ENCODE measurements at places on chromosomes 1 and 21.

GRCh38 chr1:158998781-158999161 lies 10.9 kb upstream of the IFI16 start:
- peak; percentile 76 for DNase-seq

GRCh38 chr1:85992791-85993190 lies 163.8 kb downstream of the COL24A1 start:
- peak; percentile 79 for DNase-seq

GRCh38 chr1:227759341-227760300 lies 24.4 kb downstream of the SNAP47 start:
- peak; percentile 64 for DNase-seq

DNA sequence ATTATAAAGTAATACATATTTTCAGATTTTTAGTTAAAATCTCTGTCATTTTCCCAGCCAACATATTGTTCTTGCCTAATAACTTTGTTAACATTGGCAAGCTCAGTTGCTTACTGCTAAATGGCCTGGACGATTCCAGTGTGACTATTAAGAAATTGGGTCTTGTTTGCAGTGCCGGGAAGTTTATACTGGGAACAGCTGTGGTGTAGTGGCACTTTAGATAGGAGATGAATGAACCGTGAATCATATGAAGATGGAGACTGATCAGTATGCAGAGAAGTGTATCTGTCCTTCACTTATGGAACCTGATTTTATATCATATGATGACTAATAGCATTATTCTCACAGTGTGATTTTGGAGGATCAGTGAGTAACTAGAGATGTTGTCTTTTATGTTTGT lies 3.3 kb downstream of the CHRM3 start:
- DNase-seq, result no peak

- DNase-seq, result no peak
These were observed 16.7 kb upstream of the LYST start for GRCh38 chr1:235883261-235883927.

DNA sequence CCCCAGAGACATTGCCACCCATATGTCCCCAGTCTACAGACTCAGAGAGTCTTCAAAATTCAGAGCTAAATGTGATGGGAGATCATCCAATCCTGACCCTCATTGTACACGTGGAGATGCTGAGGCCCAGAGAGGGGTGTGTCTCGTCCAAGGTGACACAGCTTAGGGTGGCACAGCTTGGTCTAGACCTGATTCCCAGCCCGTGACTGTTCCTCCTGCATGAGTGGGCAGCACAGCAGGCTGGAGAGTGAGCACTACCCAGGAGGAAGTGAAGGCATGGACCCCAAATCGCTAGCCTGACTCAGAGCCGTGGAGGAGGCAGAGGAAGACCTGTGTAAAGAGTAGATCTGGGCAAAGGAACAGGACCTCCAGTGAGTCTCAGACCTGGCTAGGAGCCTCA lies 16.4 kb downstream of the S100A7 start:
- no peak for DNase-seq

- no peak for DNase-seq
These were observed 6.7 kb upstream of the VSIG8 start for GRCh38 chr1:159869173-159869572.

DNA sequence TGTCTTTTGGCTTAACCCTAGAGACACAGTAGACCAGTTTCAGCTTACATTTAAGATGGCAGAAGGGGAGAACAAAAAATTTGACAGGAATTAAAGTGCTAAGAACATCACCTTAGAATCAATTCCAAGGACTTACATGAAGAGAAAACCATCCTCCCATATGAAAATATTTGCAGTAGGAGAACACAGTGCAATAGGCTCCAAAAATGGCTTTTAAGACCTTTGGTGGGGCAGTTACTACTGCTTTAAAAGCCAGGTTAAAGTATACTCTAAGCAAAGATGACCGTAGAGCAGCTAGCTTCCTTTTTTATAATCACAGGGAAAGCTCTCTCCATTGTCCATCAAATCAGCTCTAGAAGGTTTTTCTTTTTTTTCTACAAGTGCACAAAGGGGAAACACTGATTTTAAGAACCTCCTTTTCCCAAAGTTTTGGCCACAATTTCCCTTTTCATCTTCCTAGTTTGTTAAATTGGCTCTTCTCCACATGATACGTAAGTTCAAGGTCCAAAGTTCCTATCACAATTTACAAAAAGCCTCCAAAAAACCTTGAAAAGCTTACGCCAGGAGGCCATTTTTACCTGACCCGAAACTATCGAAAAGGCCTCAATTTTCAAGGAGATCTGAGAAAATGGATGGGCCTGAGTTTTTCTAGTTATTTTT lies 3.3 kb downstream of the TXNIP start:
- DNase-seq, result no peak

DNA sequence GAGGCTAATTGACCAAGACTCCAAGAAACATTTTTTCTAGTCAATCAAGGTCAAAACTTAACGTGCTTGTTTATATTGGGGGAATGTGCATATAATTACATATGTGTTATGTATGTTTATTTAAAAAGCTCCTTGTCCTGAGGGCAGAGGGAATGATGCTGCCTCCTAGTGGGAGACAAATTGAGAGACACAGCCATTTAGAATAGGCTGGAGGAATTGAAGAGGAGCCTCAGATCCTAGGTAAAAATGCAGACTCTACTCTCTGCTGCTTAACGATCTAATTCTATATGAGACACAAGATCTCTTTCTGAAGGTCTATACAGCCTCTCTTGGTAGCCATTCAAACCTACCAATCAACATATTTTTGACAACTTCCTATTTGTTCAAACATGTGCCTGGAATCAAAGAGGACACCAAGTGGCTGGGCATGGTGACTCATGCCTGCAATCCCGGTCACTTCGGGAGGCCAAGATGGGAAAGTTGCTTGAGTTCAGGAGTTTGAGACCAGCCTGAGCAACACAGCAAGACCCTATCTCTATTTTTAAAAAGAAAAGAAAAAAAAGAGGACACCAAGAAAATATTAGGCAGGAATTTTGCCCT lies 136.6 kb upstream of the ZNF648 start:
- no peak for DNase-seq

DNA sequence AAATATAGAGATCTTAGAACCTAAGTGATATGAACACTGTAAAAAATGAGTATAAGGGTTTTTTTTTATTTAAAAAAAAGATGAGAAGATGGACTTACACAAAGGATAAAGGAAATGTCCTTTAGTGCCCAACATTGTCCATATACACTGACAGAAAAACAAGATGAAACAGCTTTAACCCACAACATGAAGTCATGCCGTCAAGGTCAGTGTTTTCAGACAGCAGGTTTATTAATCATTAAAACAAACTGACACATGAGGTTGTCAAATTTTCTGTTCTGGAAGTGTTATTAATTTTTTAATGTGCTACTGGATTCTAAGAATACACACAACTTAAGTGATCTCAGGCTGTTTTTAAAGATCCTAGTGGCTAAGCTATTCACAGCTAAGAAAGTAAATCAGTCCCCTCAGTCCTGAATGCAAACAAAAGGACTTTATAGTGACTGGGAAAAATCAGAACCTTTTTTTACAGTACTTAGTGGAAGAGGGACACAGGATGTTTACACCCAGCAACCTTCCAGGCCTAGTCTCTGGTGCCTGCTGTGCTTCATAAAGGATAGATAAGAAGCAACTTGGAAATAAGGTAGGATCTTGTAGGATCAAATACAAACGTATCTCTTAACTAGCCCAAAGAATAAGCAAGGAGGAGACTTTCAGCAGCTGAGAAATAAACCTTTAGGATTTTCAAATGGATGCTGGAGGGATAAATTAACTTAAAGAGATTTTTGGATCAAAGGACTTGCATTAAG lies 21.9 kb upstream of the PKN2 start:
- DNase-seq, result no peak

GRCh38 chr1:36871146-36871971 lies 163.0 kb downstream of the GRIK3 start:
- no peak for DNase-seq

DNA sequence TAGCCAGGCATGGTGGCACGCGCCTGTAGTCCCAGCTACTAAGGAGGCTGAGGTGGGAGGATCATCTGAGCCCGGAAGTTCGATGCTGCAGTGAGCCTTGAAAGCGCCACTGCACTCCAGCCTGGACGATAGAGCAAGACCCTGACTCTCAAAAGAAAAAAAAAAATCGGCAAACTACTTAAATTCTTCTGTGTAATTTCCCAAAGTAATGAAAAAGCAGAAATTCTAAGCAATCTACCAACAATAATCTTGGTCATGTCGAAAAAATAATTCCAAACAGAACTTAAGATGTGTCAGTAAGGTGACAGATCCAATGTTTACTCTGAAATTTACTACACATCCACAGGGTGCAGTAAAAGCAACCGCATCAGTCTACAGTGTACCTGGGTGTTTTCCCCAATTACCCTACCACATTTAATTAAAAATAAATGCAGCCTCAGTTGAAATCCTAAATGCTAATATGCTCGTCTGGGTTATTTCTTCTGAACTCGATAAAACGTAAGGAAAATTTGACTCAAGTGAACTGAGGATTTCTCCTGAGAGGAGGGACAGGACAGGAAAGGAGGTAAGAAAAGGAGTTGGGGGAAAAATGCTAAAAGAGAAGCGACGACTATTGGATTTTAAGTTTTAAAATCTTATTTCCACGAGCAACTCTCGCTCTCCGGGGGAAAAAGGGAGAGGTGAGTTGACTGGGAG lies 801 bp downstream of the EPRS1 start:
- DNase-seq, result peak; percentile 9

- DNase-seq, result peak; percentile 71
These were observed 47.9 kb upstream of the NBL1 start for GRCh38 chr1:19596065-19596713.

GRCh38 chr1:154824179-154825000 lies 45.7 kb downstream of the KCNN3 start:
- no peak for DNase-seq

Measured in skin of body (tissue), 3 donors.